ENCODE measurements at places on chromosomes 2 and 18.

DNA sequence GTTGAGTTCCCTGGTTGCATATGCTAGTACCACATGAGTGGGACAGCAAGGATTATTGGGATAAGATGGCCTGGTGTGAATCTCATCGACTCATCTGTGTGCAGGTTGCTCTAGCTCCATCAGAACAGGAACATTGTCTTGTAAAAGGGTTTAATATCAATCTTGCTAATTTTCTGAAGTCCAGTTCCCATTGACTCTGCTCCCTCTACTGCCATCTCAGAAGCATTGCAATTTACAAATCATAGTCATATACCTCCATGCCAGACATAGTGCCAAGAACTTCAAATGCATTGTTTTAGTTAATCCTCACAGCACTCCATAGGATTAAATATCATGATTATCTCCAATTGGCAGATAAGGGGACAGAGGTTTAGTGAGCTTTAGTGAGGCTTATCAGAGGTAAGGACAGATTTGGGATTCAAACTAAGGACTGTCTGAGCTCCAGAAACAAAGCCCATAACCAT, 4.8 kb upstream of the STAT4 start:
- DNase-seq, result no peak

DNA sequence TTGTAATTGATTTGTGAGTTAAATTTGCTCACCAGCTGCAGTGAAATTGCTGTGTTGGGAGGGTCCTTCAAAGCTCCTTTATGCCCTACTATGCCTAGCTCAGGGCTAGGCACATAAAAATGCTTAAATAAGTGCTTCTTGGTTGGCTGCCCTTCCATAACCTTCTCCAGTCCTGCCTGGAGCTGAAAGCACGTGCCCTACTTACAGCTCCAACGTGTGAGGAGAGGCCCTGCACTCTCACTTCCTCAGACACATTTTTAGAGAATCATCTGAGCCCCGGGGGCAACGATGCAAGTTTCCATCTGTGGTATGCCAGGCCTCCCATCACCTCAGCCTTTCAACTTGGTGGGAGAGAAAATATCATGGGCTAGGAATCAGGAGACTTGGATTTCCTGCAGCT, 202.7 kb downstream of the BCL11A start:
- no peak for DNase-seq

DNA sequence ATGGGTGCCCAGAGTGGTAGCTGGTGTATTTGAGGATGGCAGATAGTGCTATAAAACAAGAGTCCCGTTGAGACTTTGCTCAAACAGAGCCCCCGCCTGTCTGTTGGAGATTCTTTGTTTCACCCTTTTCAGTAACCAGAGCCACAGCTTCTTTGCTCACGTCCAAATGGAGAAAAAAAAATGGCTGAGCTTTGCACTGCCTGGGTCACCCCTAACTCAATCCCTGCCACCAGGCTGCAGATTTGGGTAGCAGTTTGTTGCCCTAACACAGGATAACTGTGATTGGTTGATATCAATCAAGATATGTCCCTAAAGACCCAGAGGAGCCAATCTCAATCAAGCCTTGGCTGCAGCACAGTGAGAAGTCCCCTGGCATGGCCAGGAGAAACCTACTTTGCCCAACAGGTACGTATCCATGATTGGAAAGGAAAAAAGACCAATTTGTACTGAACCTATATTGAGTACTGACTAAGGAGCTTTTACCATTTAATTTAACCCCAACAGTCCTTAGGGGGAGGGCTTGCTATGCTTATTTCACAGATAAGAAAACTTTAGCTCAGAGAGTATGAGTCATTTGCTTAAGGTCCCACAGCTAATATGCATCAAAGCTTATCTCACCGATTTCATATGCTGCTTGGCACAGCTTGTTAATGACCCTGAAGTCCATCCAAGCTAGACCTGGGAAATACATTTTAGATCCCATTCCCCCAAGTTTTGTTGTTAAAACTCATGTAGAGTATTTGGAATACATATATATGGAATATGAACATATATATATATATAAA, 72.0 kb upstream of the SH3BP4 start:
- DNase-seq, result no peak

DNA sequence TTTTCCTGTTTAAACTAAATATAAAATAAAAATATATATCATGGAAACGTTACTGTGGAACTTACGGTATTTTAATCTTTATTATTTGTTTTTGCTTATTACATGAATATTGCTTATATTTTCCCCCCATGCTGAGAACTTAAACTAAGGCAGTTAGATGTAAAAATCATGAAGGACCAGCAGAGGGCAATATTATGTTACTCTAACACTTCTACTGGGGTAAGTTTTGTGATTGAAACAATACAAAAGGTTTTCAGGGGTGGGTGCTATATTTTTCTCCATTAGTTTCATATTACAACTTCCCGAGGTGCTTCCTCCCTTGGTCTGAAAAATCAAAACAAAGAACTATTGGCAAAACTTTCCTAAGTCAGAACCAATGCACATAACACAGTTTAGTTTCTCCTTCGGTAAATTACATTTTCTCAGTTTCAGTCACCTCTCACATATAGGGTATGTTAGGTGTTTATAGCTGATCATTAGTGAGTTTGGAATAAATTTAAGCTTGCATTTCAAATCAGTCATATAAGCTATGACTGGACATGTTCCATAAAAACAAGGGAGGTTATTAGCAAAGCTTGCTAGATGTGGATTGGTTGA, 54.8 kb downstream of the ZNF407 start:
- no peak for DNase-seq

GRCh38 chr2:209344349-209344748, 79.5 kb upstream of the MAP2 start:
- no peak for DNase-seq

- no peak for DNase-seq
Observed at GRCh38 chr2:168641636-168642035, 160.8 kb upstream of the NOSTRIN start.

DNA sequence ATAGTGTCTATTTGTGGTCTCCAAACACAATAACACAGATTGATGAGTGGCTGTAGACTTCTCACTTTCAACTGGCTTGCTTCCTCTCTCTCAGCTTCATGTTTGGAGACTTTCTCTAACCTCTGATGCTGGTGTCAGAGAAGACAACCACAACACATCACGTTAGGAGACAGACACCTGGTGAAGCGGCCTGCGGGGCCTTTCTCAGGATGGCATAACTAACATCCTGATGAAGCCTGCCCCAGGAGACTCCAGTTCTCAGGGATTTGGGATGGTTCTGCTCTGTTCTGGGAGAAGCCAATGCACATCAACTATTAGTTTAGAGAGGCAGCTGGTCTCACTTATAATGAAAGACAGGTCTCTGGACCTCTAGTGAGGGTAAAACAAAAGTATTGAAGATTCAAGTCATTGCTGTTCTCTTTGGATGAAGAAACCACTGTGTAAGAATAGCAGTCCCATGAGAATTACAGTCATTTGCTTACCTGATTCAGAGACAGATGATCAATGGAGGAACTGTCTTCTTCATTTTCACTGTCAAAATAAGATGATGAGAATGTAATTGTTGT, 2.0 kb downstream of the IL1A start:
- no peak for DNase-seq

- DNase-seq, result no peak
Observed at GRCh38 chr18:9659499-9660375, 45.4 kb upstream of the PPP4R1 start.

GRCh38 chr2:75560022-75560767, 544 bp downstream of the EVA1A start:
- DNase-seq, result no peak

All from CMK (cell line).